Caco-2 (cell line): ENCODE measurements at places on chromosomes 5 and 9. TPM values are rescaled to one million over a fixed set of nuclear protein-coding genes. Genes with fewer than 3 reads are reported as not detected.

ADRA1B gene
- not detected in 2 replicates for total RNA-seq

DNA sequence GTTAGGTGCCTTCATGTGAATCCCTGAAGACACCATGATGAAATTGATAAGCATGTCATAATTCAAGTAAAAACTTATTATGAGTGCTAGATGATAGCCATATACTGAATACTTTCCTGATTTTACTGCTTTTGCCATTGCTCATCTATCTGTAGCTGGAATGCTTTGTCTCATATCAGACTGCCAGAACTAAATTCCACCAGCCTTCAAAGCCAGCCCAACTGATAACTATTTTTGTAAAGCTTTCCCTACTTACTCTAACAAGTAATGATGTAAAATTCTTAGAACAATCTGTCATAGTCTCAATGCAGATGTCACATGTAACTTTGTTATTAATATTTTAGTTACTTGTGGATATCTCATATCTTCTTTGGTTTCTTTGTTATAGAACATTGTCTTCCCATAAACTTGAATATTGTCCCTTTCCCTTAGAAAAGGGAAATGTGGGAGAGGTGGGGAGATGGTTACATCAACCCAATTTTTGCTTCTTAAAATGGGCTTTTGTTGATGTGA, 128.3 kb downstream of the ZCCHC7 start:
- no peak for DNase-seq

DNA sequence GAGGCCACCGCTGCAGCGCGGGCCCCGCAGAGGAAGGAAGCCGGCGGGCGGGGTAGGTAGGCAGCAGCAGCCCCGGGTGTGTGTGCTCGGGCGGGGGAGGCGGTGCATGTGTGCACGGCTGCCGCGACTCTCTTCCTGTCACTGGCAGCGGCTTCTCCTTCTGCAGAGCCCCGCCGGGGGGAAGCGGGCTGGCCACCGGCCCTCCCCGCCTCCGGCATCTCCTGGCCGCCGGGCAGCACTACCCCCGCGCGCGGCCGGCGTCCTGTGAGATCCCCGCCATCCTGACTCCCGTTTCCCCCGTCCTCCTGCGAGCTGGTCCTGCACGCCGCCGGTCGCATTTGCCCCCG, 315 bp downstream of the PIK3R1 start:
- DNase-seq: no peak

GRCh38 chr5:159911349-159911748, 4.9 kb upstream of the ADRA1B start:
- no peak for DNase-seq

FAM219A gene
- 13.4 and 14.7 TPM in 2 replicates for total RNA-seq

DNA sequence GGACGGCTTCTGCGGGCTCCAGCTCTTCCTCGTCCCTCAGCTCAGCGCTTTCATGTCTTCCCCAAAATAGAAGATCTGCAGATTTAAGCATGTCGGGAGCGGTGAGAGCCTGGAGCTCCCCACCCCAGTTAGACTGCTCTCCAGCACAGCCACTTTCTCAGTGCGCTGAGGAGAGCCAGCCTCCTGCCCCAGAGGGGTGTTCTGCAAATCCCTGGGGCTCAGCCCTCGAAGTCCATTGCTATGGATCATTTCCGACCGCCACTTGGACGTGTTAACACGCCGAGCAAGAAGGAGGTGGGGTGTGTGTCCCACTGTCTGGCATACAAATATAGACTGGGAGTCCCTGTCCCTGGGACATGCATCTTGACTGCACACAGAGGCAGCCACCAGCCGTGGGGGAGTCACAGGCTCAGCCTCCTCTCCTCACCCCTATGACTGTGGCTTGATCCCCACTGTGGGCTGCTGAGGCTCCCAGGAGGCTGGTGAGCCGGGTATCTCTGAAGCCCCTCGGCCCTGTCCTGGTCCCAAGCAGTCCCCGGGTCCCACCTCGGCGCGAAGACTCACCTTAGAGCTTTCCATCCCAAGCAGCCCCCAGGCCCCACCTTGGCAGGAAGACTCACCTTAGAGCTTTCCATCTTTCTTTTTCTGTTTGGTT, 30.0 kb upstream of the RNF130 start:
- no peak for DNase-seq

- peak; percentile 56 for DNase-seq
Observed at GRCh38 chr5:112174959-112175594, 244.0 kb downstream of the EPB41L4A start.

DNA sequence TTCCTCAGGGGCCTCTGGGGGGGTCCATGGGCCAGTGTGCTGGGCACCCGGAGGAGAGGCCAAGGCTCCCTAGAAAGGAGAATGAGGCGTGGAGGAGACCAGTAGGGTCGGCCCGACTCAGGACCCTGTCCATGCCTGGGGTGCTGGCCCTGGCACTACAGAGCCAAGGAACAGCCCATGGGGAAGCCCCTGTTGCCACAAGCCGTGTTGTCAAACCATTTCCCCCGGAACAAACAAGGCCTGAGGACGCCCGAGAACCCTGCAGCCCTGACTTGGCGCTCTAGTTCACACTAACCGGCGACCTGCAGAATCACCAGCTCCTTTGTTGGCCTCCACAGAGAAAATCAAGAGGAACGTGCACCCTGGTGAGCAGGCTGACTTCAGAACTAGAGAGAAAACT, 41.6 kb upstream of the SLC12A7 start:
- no peak for DNase-seq
